Glutamatergic neuron (in vitro differentiated cells): ENCODE measurements at places on chromosomes 5 and 9. TPM values are rescaled to one million over a fixed set of nuclear protein-coding genes. Genes with fewer than 3 reads are reported as not detected.
A peak's percentile ranks its signal among the peaks of the same experiment; 100 is the strongest.

The ZNG1F gene
- 7.5 TPM for total RNA-seq

The ENTREP1 gene
- total RNA-seq: 1.0 TPM

The IFT74 gene
- 6.0 TPM for total RNA-seq

DNA sequence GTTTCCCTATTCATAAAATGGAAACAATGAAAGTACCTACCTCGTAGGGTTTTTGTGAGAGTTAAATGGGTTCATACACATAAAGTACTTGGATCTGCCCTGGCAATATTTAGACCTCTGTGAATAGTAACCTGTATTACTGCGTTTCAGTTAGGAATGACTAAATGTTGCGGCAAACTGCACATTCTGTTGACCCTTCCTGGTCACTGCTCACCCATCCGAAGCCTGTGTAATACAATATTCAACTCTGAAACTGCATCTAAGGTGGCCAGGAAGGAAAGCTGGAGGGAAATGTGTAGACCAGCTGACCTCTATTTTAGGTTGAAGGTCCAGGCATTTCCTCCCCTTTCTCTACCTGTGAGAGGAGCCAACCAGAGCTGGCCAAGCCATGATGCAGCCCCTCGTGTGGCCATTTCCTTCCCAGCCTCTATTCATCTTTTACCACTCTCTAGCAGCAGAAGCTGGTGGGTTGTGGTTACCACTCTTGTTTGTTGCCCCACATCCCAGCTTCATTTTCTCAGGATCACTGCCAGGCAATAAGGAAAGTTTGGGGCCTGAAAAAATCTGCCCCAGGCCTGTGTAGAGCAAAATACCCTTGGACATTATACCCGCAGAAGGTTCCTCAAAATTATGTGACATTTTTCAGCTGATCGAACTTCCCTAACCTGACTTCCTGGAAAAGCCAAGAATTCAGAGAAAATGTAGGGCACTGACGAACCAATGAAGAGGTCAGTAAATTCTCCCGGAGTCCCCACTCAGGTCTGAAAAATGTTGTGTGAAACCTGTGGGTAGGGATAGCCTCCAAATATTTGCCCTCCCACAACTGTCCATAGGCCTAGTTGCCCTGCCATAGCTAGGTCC is 20.5 kb upstream of the PDCD1LG2 start:
- H3K27ac ChIP-seq: no peak overlapping the region
- H3K4me3 ChIP-seq: no peak overlapping the region
- no peak for DNase-seq
- no peaks in the 10 kb centered on the region for H3K36me3 ChIP-seq
- no peaks in the 10 kb centered on the region for H3K4me1 ChIP-seq
- no peaks in the 10 kb centered on the region for H3K27me3 ChIP-seq

The INIP gene
- 17.6 TPM for total RNA-seq

The PTGS1 gene
- total RNA-seq: 0.39 TPM

DNA sequence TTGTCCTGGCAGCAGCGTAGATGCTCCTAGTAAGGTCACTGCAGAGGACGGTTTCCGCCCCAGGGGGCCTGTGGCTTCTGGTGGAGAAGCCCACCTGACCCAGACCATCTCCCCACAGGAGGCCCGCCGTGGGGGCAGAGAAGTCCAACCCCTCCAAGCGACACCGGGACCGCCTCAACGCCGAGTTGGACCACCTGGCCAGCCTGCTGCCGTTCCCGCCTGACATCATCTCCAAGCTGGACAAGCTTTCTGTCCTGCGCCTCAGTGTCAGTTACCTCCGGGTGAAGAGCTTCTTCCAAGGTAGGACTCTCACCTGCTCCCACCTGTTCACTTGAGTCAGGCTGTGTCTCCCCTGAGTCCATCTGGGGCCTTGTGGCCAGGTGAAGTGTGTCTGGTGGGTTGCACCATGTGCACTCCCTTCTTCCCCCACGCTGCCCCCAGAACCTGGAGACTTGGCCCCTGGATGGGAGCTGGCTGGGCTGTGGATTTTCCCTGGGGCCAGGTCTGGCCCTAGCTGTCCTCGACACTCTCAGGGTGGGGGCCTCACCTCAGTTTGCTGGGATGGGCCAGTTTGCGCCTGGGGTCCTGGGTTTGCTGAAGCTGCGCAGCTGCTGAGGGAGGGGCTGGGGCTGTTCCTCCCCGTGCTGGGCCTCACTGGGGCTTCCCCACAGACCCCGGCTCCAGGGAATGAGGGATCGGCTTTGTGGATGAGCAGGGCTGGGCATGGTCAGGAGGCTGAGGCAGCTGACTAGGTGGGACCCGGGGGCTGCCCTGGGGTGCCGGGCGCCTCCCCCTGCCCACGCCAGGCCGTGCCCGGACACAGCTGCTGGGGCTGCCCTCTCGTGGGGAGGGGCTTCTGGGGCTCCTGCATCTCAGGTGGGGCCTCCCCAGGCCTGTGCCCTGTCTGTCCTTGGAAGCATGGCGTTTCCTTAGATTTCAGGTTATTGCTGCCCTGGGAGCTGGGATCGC is 32.4 kb downstream of the AHRR start:
- peaks cover 3% of the 10 kb centered on the region for H3K27me3 ChIP-seq
- no peak for DNase-seq
- H3K36me3 ChIP-seq: no peaks in the 10 kb centered on the region

The INSL6 gene
- total RNA-seq: not detected

GRCh38 chr9:3809724-3810123 is 283.9 kb upstream of the RFX3 start:
- no peaks in the 10 kb centered on the region for H3K27me3 ChIP-seq
- H3K4me3 ChIP-seq: no peak overlapping the region
- no peak for DNase-seq
- no peaks in the 10 kb centered on the region for H3K4me1 ChIP-seq
- H3K27ac ChIP-seq: no peak overlapping the region
- no peaks in the 10 kb centered on the region for H3K36me3 ChIP-seq

DNA sequence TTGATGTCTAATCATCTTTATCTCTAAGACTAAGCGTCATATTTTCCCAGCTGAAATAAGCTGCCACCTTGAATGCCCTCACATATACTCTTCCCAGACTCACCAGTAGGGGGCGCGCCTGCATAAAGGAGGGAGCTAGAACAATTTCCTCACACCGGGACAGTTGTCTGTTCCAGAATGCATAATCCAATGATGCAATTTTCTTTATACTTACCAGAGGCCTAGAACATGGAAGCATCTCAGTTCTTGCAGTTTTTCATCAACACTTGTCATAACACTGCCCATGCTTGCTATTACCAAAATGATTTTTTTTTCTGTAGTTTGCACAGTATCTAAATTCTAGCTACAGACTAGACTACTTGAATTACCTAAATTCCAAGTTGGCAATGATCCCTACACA is 203.9 kb downstream of the FRMD3 start:
- H3K36me3 ChIP-seq: no peaks in the 10 kb centered on the region
- DNase-seq: peak; percentile 89
- no peak overlapping the region for H3K27ac ChIP-seq
- H3K4me1 ChIP-seq: peaks cover 3% of the 10 kb centered on the region
- H3K27me3 ChIP-seq: peaks cover 6% of the 10 kb centered on the region
- no peak overlapping the region for H3K4me3 ChIP-seq

The CTSV gene
- total RNA-seq: 1.3 TPM

The SKIC3 gene
- total RNA-seq: 163 TPM

GRCh38 chr5:77859306-77859705 is 83.2 kb upstream of the TBCA start:
- no peak overlapping the region for H3K4me3 ChIP-seq
- no peak for DNase-seq
- no peaks in the 10 kb centered on the region for H3K4me1 ChIP-seq
- no peaks in the 10 kb centered on the region for H3K36me3 ChIP-seq
- H3K27ac ChIP-seq: no peak overlapping the region
- peaks cover 5% of the 10 kb centered on the region for H3K27me3 ChIP-seq

GRCh38 chr9:94829380-94830070 is 103.0 kb downstream of the AOPEP start:
- peaks cover 8% of the 10 kb centered on the region for H3K36me3 ChIP-seq
- H3K4me3 ChIP-seq: no peak overlapping the region
- H3K4me1 ChIP-seq: peaks cover 14% of the 10 kb centered on the region
- no peak overlapping the region for H3K27ac ChIP-seq
- no peaks in the 10 kb centered on the region for H3K27me3 ChIP-seq

The SETD9 gene
- total RNA-seq: 15.8 TPM

The CTXN3 gene
- total RNA-seq: not detected

DNA sequence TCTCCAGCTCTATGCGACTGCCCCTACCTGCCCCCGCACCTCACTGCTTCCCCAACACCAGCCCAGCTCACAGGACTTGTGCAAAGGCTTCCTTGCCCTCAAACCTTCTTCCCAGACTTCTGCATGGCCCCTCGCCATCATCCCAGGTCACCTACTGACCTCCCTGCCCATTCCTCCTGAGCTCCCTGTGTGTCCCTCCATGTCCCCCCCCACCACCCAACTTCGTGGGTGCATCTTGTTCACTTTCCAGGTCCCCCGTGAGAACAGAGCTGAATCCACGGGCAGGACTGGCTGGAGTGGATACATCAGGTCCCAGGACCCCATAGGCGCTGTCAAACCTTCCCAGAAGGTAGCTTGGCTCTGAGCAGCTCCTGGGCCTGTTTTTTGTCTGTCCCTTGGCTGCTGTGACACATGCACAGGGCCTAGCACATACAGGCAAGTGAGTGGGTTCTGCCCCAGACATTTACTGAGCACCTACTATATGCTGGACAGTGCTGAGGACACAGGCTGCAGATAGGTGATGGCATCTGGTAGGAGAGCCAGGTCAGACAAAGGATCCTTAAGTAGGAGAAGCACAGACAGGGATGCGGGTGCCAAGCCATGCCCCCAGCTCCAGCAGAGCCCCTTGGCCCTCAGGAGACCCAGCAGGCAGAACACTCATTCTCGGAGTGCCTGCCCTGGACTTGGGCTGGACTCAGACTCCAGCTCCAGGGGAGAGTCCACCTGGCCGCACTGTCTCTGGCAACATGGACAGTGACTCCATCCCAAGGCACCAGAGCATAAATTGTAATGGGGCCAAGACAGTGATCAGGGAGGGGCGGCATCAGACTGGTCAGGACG is 15.0 kb downstream of the NINJ1 start:
- H3K4me3 ChIP-seq: no peak overlapping the region
- peaks cover 6% of the 10 kb centered on the region for H3K27me3 ChIP-seq
- peaks cover 2% of the 10 kb centered on the region for H3K4me1 ChIP-seq

DNA sequence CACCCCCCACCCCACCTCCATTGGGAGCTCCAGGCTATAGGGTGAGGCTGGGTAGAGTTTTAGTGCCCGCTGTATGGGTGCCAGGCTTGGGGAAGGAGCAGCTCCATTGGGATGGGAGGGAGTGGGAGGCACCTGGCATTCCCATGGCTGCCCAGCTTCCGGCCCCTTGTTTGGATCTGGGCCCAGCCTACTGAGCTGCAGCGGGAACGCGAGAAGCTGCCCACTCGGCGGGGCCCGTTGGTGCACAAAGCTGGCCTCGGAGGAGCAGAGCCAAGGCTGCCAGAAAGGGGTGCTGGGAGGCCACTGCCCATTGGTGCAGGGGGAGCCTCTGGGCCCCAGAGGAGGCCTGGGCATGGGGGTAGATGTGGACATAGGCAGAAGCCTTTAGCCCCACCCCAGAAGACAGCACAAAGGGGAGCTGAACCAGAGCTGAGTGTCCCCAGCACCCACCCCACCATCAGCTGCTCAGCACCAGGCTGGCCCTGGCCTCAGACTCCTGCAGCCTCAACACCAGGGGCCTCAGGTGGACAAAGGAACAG is 4.4 kb downstream of the LCN9 start:
- peaks cover 6% of the 10 kb centered on the region for H3K36me3 ChIP-seq
- no peak overlapping the region for H3K4me3 ChIP-seq
- no peaks in the 10 kb centered on the region for H3K4me1 ChIP-seq
- H3K27ac ChIP-seq: no peak overlapping the region

The BTNL3 gene
- total RNA-seq: not detected

The TMEM174 gene
- not detected for total RNA-seq

GRCh38 chr9:122226758-122227574 is 1.8 kb downstream of the LHX6 start:
- DNase-seq: peak; percentile 41
- peaks cover 10% of the 10 kb centered on the region for H3K4me1 ChIP-seq
- H3K27me3 ChIP-seq: peaks cover 37% of the 10 kb centered on the region
- H3K36me3 ChIP-seq: peaks cover 10% of the 10 kb centered on the region
- H3K27ac ChIP-seq: no peak overlapping the region
- H3K4me3 ChIP-seq: peak overlapping the region; percentile 81

- no peak overlapping the region for H3K4me3 ChIP-seq
- H3K36me3 ChIP-seq: no peaks in the 10 kb centered on the region
These were observed 23.4 kb upstream of the BARX1 start for GRCh38 chr9:93978551-93978950.

DNA sequence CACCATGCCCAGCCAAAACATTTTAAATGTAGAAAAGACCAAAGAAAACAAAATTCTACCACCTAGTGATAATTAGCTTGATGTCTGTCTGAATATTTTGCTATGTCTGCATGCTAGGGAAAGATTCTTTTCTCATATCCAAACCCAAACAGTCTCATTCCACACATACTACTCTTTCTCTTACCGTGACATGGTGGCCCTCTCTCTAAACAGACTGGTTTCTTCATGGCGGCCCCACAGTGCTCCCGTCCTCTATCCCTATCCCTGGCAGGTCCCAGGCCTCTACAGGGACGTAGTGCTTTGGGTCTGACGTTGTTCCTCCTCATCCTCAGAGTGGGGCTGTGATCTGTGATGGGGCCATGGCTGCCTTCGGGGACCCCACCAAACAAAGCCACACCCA is 8.1 kb downstream of the CORO2A start:
- H3K27me3 ChIP-seq: peaks cover 1% of the 10 kb centered on the region
- no peak for DNase-seq

The PRKAA1 gene
- total RNA-seq: 49.0 TPM

DNA sequence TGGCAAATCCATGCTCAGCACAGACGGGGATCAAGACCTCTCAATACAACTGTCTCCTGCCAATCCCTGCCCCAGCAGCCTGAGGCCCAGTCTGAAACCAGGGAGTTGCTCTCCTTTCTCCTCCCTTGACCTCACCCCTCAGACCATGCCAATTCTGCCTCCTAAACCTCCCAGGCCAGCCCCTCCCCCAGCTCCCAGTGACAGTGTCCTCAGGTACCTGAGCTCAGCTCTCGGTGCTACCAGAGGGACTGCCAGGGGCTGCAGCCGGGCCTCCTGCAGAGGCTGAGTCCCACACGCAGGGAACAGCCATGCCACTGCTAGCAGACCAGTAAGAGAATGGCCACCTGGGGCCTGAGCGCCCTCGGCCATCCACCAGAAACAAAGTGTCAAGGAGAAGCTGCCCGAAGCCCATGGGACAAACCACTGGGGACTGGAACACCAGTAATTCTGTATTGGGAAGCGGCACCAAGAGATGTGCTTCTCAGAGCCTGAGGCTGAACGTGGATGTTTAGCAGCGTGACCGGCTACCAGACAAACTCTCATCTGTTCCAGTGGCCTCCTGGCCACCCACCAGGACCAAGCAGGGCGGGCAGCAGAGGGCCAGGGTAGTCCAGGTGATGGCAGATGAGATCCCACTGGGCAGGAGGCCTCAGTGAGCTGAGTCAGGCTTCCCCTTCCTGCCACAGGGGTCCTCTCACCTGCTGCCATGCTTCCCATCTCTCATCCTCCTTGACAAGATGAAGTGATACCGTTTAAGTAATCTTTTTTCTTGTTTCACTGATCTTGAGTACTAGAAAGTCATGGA is 557 bp upstream of the IL3 start:
- peaks cover 2% of the 10 kb centered on the region for H3K4me1 ChIP-seq
- DNase-seq: peak; percentile 6
- H3K27ac ChIP-seq: no peak overlapping the region
- no peaks in the 10 kb centered on the region for H3K36me3 ChIP-seq

The CTSL gene
- 28.7 TPM for total RNA-seq

GRCh38 chr9:15513335-15513734 is 2.6 kb upstream of the PSIP1 start:
- H3K27me3 ChIP-seq: peaks cover 8% of the 10 kb centered on the region
- no peak overlapping the region for H3K27ac ChIP-seq
- no peaks in the 10 kb centered on the region for H3K36me3 ChIP-seq
- peaks cover 7% of the 10 kb centered on the region for H3K4me1 ChIP-seq
- H3K4me3 ChIP-seq: no peak overlapping the region
